AG09319 (cell line): ENCODE measurements at places on chromosomes 13 and 19.

- DNase-seq, result no peak
These were observed 1.3 kb downstream of the GNG8 start for GRCh38 chr19:46634656-46635218.

DNA sequence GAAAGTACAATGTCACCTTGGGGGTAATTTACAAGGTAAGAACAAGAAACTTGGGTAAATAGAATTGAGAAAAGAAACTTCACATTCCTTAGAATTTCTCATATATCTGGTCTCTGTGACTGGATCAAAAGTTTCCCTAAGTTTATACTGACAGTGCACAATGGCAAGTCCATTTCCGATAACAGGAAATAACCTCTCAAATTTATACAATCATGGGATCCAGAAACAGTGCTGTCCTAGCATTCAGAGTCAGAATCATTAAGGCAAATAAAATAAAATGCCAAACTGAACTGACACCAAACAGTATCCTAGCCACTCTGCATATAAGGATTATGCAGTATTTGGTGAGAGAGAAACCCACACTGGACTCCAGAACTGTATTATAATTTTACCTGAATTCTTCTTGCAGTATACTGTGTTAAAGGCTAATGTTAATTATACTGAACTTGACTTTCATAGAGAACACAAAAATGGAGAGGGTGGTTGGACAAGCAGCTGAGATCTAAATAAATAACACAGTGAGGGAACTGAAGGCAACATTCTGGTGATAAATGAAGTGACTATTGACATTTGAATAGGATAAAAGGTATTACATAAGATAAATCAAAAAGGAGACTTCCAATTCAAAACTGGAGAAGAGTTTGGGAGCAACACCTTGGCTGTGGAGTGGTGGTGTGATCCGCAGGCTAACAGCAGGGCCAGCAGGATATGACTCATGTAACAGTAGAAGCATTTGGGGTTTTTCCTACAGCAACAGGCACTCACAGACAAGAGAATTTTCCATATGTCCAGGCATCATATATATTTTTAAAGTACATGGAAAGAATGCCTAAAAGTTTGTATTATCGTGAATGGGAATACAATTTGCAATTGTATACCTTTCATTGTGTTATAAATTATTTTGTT is 932.5 kb upstream of the MIR17HG start:
- DNase-seq, result peak; percentile 4

GRCh38 chr13:109231888-109232287 is 554.5 kb downstream of the IRS2 start:
- DNase-seq, result no peak

- no peak for DNase-seq
These were observed 667 bp downstream of the ZNF878 start for GRCh38 chr19:12052091-12052496.

DNA sequence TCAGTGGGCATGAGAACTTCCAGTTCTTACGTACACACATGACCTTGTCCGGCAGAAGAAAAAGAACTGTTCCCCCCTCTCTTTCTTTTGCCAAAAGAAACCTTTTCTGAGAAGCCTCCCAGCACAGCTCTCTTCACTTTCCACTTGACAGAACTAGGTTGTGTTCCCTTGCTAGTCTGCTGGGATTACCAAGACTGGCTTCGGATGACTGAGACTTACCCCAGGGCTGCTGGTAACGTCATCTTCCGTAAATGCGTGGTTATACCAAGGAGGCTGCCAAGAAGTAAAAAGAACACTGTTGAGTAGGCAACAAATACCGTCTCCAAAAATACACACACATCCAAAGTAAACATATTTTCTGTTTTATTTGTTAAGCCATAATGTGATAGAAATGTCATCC is 908.2 kb downstream of the EFNB2 start:
- no peak for DNase-seq

GRCh38 chr13:97798836-97799235 is 154.6 kb upstream of the IPO5 start:
- no peak for DNase-seq

DNA sequence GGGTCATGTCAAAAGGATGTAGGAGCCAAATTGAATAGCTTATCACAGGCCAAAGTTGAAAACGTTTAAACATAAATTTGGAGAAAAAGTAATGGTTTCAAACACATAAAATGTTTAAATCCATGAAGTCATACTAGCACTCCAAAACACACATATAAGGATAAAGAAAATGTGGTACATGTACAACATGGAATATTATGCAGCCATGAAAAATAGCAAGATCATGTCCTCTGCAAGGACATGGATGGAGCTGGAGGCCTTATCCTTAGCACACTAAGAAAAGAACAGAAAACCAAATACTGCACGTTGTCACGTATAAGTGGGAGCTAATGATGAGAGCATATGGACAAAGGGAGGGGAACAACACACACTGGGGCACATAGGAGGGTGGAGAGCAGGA is 911.7 kb upstream of the PCDH20 start:
- DNase-seq, result no peak

GRCh38 chr13:79870123-79870522 is 389.2 kb downstream of the NDFIP2 start:
- no peak for DNase-seq

DNA sequence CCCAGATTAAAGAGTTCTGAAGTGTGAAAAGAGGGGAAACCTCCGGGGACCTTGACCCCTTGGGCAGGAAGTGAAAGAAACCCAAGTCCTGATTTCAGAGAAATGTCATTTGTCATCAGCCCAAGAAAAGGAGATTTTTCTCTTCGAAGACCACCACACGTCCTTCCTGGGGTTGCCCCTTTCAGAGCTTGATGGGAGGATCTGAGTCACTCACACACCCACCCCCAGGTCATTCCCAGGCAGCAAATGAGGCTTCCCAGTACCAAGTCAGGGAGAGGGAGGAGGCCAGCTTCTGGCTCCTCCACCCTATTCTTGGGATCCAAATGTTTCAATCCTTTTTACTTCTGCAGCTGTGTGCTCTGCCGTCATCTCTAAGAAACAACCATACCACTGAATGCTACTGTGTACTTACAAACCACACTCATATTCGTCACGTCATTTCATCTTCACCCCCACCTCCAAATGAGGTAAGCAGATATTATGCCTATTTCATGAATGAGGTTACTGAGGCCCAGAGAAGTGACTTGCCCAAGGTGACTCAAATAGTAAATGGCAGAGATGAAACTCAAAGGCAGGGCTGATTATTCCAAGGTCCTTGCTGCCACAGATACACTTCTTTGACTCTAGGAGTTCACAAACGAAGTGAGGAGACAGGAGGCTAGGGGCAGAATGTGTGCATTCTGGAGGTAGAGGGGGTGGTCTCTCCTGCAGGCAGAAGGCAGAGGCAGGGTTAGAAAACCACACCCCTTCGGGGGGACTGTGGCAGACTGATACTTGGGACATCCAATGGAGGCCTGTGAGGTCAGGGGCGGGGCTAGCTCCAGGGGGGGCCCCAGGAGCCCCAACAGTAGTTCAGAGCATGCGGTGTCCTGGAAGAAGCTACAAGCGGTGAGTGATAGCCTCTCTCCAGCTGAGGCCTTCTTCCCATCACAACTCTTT is 5.0 kb upstream of the KMT2B start:
- DNase-seq, result no peak

- DNase-seq, result peak; percentile 7
These were observed 30.4 kb upstream of the CYP4F8 start for GRCh38 chr19:15584541-15585115.

GRCh38 chr13:66343224-66343828 is 886.8 kb downstream of the PCDH9 start:
- DNase-seq, result no peak

- DNase-seq, result no peak
These were observed 3.3 kb downstream of the OR10H1 start for GRCh38 chr19:15812060-15812722.

- DNase-seq, result no peak
These were observed 5.0 kb upstream of the MICU2 start for GRCh38 chr13:21608961-21609360.

DNA sequence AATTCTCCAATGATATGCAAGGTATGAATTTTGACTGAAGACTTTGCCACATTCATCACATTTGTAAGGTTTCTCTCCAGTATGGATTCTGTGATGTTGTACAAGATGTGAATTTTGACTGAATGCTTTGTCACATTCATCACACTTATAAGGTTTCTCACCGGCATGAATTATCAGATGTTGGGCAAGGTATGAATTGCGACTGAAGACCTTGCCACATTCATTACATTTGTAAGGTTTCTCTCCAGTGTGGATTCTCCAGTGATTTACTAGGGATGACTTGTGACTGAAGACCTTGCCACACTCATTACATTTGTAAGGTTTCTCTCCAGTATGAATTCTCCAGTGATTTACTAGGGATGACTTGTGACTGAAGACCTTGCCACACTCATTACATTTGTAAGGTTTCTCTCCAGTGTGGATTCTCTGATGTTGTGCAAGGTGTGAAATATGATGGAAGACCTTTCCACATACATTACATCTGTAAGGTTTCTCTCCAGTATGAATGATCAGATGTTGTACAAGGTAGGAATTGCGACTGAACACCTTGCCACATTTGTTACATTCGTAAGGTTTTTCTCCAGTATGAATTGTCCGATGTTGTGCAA is 24.8 kb downstream of the ZNF83 start:
- DNase-seq, result no peak

GRCh38 chr13:102687520-102687919 is 7.3 kb downstream of the METTL21C start:
- DNase-seq, result no peak

GRCh38 chr19:31214086-31214485 is 135.2 kb downstream of the TSHZ3 start:
- DNase-seq, result peak; percentile 94

DNA sequence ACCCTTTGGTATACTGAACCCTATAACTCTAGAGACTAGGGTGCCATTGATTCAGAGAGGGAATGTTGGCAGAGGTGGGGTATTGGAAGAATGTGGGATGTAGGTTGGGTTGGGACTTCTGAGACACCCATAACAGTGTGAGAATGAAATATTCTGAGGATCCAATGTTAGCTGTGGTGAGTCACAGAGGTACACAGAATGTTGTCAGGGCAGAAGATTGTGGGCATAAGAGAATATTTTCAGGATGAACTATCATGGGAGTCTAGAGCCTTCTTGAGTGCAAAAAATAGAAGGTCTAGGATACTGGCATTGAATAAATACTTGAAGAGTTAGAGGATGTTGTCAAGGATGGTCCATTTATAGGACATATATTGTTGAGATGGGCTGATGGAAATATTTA is 9.0 kb downstream of the KLK13 start:
- DNase-seq, result no peak

DNA sequence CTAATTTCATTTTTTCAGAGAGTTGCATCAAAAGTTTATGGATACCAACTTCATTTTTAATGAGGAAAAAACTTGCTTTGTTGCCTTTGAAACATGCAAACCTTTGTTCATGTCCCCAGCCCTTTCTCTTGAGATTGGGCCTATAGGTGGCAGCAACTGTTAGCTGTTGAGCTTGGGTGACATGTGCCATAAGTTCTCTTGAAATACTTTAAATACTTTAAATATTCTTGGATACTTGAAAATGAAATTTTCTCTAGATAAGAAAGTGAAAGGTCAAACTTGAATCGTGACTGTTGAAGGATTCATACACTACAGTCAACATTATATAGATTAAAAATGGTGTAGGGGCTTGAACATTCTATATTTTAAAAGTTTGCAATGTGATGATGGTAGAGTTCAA is 294.9 kb downstream of the NDFIP2 start:
- peak; percentile 49 for DNase-seq

DNA sequence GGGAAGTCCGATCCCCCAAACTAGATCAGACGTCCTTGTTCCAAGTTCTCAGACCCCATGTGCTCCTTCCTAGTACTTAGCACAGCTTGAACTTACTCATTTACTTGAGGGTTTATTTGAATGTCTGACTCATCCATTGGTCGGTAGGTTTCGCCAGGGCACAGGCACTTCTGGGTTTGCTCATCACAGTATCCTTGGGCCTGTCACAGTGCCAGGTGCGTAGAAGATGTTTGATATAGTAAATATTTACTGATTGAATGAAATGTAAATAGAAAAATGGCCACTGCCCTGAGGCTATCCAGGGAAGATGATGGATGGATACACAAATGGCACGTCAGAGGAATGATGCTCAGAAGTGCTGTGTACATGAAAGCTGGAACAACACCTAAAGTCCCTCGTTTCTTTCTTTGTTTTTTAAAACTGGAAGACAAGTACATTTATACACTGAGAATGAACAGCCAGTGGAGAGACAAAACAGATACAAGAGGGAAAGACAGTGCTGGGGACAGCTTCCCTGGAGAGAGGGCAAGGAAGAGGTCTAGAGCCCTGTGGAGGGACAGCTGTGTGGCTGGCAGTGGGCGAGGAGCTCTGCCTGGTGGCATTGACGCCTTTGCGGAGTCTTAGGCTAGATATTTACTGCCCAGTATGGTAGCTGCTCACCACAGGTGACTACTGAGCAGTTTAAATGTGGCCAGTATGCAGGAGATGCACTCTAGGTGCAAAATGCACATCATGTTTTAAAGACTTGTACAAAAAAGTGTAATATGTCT is 31.2 kb upstream of the KL start:
- DNase-seq, result no peak

GRCh38 chr13:53129864-53130393 is 101.3 kb downstream of the OLFM4 start:
- no peak for DNase-seq

DNA sequence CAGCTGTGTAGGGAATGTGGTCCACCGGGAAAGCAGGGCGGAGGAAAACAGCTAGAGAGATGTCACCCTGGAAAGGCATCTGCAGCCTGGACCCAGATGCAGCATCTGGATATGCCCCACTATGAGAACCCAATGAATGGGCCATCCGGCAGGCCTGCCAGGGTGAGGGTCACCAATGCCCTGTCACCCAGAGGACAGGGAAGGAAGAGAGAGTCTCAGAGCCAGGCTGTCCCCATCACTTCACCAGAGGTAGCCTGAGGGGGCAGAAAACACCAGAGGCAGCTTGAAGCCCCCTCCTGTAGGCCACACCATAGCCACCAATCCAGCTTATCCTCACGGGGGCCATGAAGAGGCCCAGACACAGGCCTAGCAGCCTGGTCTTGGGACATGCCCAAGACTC is 118.8 kb downstream of the TUBA3C start:
- DNase-seq, result no peak

DNA sequence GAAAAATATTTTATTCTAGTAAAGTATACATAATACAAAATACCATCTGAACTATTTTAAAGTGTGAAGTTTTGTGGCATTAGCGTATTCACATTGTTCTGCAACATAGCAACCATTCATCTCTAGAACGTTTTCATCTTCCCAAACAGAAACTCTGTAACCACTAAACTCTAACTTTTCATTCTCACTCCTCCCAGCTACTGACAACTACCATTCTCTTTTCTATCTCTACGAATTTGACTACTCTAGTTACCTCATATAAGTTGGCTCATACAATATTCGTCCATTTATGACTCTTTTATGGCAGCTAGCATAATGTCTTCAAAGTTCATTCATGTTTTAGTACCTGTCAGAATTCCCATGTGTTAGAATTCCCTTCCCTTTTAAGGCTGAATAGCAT is 150.5 kb upstream of the MIR17HG start:
- DNase-seq, result no peak

DNA sequence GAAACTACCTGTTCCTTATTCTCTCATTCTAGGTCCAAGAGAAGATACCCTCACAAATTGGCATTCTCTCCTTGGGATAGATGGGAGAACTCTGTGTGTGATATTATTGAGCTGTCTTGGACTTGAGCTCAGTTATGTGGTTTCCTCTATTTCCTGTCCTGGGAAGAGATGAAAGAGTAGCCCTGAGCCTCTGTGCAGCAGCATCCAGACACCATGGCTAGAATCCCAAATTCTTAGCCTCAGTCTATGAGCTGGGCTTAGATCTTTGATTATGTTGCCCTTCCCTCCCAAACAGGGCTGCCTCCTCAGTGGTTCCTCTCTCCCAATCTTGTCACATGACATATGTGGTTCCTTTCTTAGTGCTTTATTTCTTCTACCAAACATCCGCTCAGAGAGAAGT is 290.7 kb downstream of the SPRY2 start:
- DNase-seq, result no peak
